GM12878 (cell line): ENCODE measurements at places on chromosomes 3 and 15. TPM values are rescaled to one million over a fixed set of nuclear protein-coding genes. Genes with fewer than 3 reads are reported as not detected.
A peak's percentile ranks its signal among the peaks of the same experiment; 100 is the strongest.

GRCh38 chr3:52841981-52842340 is 7.1 kb upstream of the MUSTN1 start:
- H3K27me3 ChIP-seq, result no peaks in the 10 kb centered on the region
- no peak overlapping the region for H3K27ac ChIP-seq
- H3K4me1 ChIP-seq, result peaks cover 8% of the 10 kb centered on the region
- H3K36me3 ChIP-seq, result peaks cover 6% of the 10 kb centered on the region; the same call in 1 of the 2 replicates

VWA5B2 gene
- not detected in 2 replicates for total RNA-seq

FOXB1 gene
- total RNA-seq, result not detected in 2 replicates

MCCC1 gene
- total RNA-seq, result 40.0 and 41.9 TPM in 2 replicates

- no peaks in the 10 kb centered on the region for H3K4me1 ChIP-seq
- no peak overlapping the region for H3K4me3 ChIP-seq
- H3K27ac ChIP-seq, result no peak overlapping the region
- no peak for DNase-seq
These were observed 13.7 kb upstream of the PDIA5 start for GRCh38 chr3:123053107-123053506.

MKRN3 gene
- total RNA-seq, result not detected in 2 replicates

DNA sequence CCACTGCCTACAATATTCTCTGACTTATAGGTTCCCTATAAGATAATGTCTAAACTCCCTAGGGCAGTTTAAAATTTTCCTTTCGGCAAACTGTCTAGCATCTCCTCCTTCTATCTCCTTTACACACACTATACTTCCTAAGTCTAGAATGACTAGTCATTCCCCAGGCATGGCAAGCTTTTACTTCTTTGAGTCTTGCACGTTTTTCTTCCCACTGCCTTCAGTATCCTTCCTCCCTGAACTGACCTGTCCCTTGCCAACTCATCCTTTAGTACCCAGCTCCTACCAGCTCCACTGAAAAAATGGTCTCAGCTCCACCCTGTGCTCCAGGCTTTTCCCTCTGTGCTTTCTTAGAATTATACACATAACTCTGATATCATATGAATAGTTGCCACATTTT is 93.8 kb upstream of the KBTBD8 start:
- H3K4me3 ChIP-seq, result no peak overlapping the region
- DNase-seq, result no peak
- no peak overlapping the region for H3K27ac ChIP-seq
- H3K4me1 ChIP-seq, result no peaks in the 10 kb centered on the region
- no peaks in the 10 kb centered on the region for H3K27me3 ChIP-seq

DNA sequence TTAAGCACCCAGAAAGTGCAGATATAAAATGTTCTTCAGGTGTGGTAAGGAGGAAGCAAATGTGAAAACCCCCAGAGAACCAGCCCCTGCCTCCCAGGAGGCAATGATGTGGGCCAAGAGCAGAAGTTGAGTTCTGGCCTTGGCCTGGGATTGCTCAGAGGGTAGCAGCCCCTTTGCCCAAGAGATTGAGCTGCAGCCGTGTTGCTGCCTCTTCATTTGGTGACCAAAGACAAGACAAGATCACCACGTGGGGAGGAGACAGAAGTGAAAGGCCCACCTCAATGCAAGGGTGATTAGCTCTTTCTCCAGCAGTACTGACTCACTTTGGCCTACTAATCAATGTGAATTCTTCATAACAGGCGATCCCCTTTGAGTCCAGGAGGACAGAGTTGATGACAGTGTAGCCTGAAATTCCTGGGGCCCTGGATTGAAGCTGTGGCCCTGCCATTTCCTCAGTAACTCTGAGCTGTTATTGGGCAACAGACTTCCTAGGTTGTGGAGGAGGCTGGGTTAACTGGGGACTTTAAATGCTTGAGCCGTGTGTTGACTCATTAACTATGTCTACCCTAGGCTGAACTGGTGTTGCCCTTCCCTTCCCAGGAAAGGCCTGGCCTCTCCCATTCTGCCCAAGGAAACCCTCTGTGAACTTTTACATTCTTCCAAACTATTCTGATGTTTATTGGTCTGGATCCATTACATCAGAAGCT is 86.5 kb downstream of the ST6GAL1 start:
- H3K36me3 ChIP-seq, result no peaks in the 10 kb centered on the region
- DNase-seq, result no peak
- H3K4me3 ChIP-seq, result peak overlapping the region; percentile 11; the same call in 1 of the 2 replicates

HMCES gene
- total RNA-seq, result 25.5 and 33.4 TPM in 2 replicates

CYFIP1 gene
- total RNA-seq, result 43.7 and 51.3 TPM in 2 replicates

DNA sequence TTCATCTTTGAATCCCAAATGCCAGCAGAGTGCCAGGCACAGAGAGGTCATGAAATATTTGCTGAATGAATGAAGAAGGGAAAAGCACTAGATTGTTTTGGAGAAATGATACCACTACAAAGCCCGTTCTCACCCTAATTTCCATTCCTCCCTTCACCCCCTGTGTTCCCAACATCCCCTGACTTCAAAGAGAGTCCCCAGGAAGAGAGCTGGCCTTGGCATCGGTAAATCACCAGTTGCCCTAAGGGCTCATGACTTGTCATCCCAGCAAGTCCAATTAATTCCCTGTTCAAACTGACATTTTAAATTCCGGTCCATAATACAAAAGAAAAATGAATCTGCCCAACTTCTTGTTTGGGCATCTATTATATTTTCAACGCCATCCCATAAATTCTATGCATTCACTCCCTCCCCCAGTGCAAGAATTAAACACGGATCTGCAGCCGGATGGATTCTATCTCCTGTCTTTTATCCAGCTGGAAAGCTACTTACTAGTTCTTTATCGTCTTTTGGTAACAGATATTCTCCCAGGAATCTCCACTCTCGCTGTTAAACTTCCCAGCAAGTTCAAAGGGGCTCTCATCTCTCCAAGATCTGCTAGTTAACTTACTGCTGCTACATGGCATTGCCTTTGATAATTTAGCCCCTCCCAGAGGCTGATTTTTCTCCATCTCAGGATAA is 63.9 kb upstream of the TSC22D2 start:
- H3K36me3 ChIP-seq, result no peaks in the 10 kb centered on the region
- no peak overlapping the region for H3K4me3 ChIP-seq
- H3K4me1 ChIP-seq, result no peaks in the 10 kb centered on the region
- no peak for DNase-seq
- H3K27ac ChIP-seq, result no peak overlapping the region
- H3K27me3 ChIP-seq, result no peaks in the 10 kb centered on the region

GRCh38 chr3:138135833-138136194 is 3.6 kb upstream of the A4GNT start:
- H3K4me3 ChIP-seq, result no peak overlapping the region
- H3K27me3 ChIP-seq, result peaks cover 2% of the 10 kb centered on the region; the same call in 1 of the 2 replicates
- no peaks in the 10 kb centered on the region for H3K36me3 ChIP-seq
- no peak for DNase-seq
- H3K27ac ChIP-seq, result no peak overlapping the region

GRCh38 chr3:29088579-29088978 is 192.3 kb upstream of the RBMS3 start:
- no peaks in the 10 kb centered on the region for H3K36me3 ChIP-seq
- H3K27me3 ChIP-seq, result no peaks in the 10 kb centered on the region
- DNase-seq, result no peak
- H3K4me3 ChIP-seq, result no peak overlapping the region

- no peak overlapping the region for H3K27ac ChIP-seq
- peaks cover 1% of the 10 kb centered on the region for H3K27me3 ChIP-seq
- no peak for DNase-seq
- H3K4me3 ChIP-seq, result no peak overlapping the region
- H3K36me3 ChIP-seq, result no peaks in the 10 kb centered on the region
These were observed 86.4 kb downstream of the POLR2M start for GRCh38 chr15:57792724-57793449.

C3orf22 gene
- total RNA-seq, result not detected in 2 replicates

ANKRD34C gene
- not detected in 2 replicates for total RNA-seq

- H3K27ac ChIP-seq, result no peak overlapping the region
- DNase-seq, result peak; percentile 5
- H3K27me3 ChIP-seq, result no peaks in the 10 kb centered on the region
These were observed 62.9 kb downstream of the ATG7 start for GRCh38 chr3:11335056-11335608.

- no peak for DNase-seq
- H3K4me1 ChIP-seq, result no peaks in the 10 kb centered on the region
- no peaks in the 10 kb centered on the region for H3K36me3 ChIP-seq
- no peak overlapping the region for H3K4me3 ChIP-seq
These were observed 418.4 kb downstream of the PDCD6IP start for GRCh38 chr3:34216711-34217335.

- H3K36me3 ChIP-seq, result no peaks in the 10 kb centered on the region
- no peak for DNase-seq
- no peak overlapping the region for H3K27ac ChIP-seq
- H3K4me3 ChIP-seq, result no peak overlapping the region
These were observed 928.8 kb upstream of the ALCAM start for GRCh38 chr3:104437891-104438290.

POLQ gene
- 14.5 and 14.7 TPM in 2 replicates for total RNA-seq

GATA2 gene
- total RNA-seq, result 0.13 and 0.56 TPM in 2 replicates

DNA sequence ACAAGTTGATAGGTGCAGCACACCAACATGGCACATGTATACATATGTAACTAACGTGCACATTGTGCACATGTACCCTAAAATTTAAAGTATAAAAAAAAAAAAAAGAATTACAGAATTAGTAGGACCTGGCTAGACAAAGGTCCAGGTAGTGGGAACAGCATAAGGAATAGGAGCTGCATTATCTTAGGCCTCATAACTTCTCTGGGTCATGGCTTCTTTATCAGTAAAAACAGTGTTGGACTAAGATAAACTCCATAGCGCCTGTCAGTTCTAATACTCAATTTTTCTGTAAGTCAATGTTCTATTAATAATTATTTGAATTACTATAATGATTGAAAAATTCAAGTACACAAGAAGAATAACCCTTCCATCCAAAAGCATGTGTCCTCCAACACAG is 98.3 kb downstream of the HERC1 start:
- H3K4me1 ChIP-seq, result no peaks in the 10 kb centered on the region
- no peak overlapping the region for H3K4me3 ChIP-seq
- H3K27ac ChIP-seq, result no peak overlapping the region
- H3K36me3 ChIP-seq, result peaks cover 3% of the 10 kb centered on the region

- DNase-seq, result peak; percentile 84
- no peaks in the 10 kb centered on the region for H3K27me3 ChIP-seq
- H3K4me1 ChIP-seq, result peaks cover 42% of the 10 kb centered on the region
- H3K4me3 ChIP-seq, result peak overlapping the region; percentile 59
- no peaks in the 10 kb centered on the region for H3K36me3 ChIP-seq
- peak overlapping the region; percentile 94 for H3K27ac ChIP-seq
These were observed 19.1 kb downstream of the GPR160 start for GRCh38 chr3:170056710-170057454.

PIGZ gene
- 0.90 and 1.2 TPM in 2 replicates for total RNA-seq

PYGO1 gene
- not detected in 2 replicates for total RNA-seq

GRCh38 chr15:40088929-40089755 is 19.5 kb downstream of the BMF start:
- H3K4me3 ChIP-seq, result no peak overlapping the region
- no peaks in the 10 kb centered on the region for H3K27me3 ChIP-seq
- H3K36me3 ChIP-seq, result peaks cover 19% of the 10 kb centered on the region
- no peak overlapping the region for H3K27ac ChIP-seq

C15orf39 gene
- 128 and 139 TPM in 2 replicates for total RNA-seq

DNA sequence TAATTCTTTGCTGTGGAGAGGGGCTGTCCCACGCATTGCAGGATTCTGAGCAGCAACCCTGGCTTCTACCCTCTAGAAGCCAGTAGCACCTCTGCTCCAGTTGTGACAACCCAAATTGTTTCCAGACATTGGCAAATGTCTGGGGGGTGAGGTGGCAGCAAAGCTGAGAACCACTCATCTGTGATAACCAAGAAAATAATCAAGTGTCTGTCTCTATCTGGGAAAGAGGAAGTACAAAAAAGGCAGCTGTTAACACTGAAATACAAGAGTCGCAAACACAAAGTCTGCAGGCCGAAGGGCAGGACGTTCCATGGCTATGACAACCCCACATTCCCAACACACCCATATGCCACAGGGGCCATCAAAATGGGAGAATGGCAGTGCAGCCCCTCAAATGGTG is 42.2 kb upstream of the GNB5 start:
- H3K36me3 ChIP-seq, result no peaks in the 10 kb centered on the region
- H3K27ac ChIP-seq, result peak overlapping the region; percentile 49
- peak overlapping the region; percentile 7; the same call in 1 of the 2 replicates for H3K4me3 ChIP-seq
- H3K27me3 ChIP-seq, result no peaks in the 10 kb centered on the region

APBA2 gene
- 0.08 and 0.26 TPM in 2 replicates for total RNA-seq

GRCh38 chr3:17730318-17730967 is 12.0 kb downstream of the TBC1D5 start:
- H3K4me3 ChIP-seq, result no peak overlapping the region
- DNase-seq, result no peak
- no peaks in the 10 kb centered on the region for H3K4me1 ChIP-seq
- H3K27ac ChIP-seq, result no peak overlapping the region
- no peaks in the 10 kb centered on the region; the same call in none of the 2 replicates for H3K36me3 ChIP-seq
- H3K27me3 ChIP-seq, result no peaks in the 10 kb centered on the region
